ENCODE measurements at places on chromosomes 1 and 21. TPM values are rescaled to one million over a fixed set of nuclear protein-coding genes. Genes with fewer than 3 reads are reported as not detected.

LEMD1 gene
- 4.3 TPM for polyA plus RNA-seq

ROR1 gene
- polyA plus RNA-seq: 4.1 TPM

PLA2G2D gene
- polyA plus RNA-seq: 0.10 TPM

PTCH2 gene
- 15.6 TPM for polyA plus RNA-seq

APCS gene
- not detected for polyA plus RNA-seq

NUP210L gene
- polyA plus RNA-seq: 0.48 TPM

GBP5 gene
- polyA plus RNA-seq: 0.20 TPM

MATN1 gene
- 0.97 TPM for polyA plus RNA-seq

CAPN8 gene
- polyA plus RNA-seq: 0.99 TPM

AJAP1 gene
- polyA plus RNA-seq: 27.3 TPM

DCST1 gene
- polyA plus RNA-seq: 0.33 TPM

MAP1LC3C gene
- polyA plus RNA-seq: 1.2 TPM

PADI2 gene
- polyA plus RNA-seq: 29.1 TPM

OR2T33 gene
- 0.41 TPM for polyA plus RNA-seq

ADAM30 gene
- polyA plus RNA-seq: not detected

TRIM67 gene
- polyA plus RNA-seq: 33.9 TPM

TTC22 gene
- polyA plus RNA-seq: 2.0 TPM

MEX3A gene
- polyA plus RNA-seq: 39.3 TPM

ZNF670 gene
- 8.0 TPM for polyA plus RNA-seq

TMCO4 gene
- polyA plus RNA-seq: 2.9 TPM

OLIG2 gene
- polyA plus RNA-seq: 143 TPM

MFAP2 gene
- 55.4 TPM for polyA plus RNA-seq

NBPF10 gene
- 1.1 TPM for polyA plus RNA-seq

RAB3B gene
- polyA plus RNA-seq: 29.7 TPM

PLEKHA6 gene
- 33.2 TPM for polyA plus RNA-seq

RGS4 gene
- 35.2 TPM for polyA plus RNA-seq

FAM110D gene
- polyA plus RNA-seq: 1.8 TPM

KLHDC9 gene
- polyA plus RNA-seq: 26.6 TPM

NR5A2 gene
- polyA plus RNA-seq: 3.4 TPM

PROX1 gene
- polyA plus RNA-seq: 14.8 TPM

POGZ gene
- polyA plus RNA-seq: 102 TPM
